NCI-H1105 treated with DMSO at 0.1 percent for 48 hours (cell line): ENCODE measurements at places on chromosomes 6 and 20.

GRCh38 chr20:13102237-13102636 lies 93.5 kb downstream of the SPTLC3 start:
- no peak for DNase-seq

DNA sequence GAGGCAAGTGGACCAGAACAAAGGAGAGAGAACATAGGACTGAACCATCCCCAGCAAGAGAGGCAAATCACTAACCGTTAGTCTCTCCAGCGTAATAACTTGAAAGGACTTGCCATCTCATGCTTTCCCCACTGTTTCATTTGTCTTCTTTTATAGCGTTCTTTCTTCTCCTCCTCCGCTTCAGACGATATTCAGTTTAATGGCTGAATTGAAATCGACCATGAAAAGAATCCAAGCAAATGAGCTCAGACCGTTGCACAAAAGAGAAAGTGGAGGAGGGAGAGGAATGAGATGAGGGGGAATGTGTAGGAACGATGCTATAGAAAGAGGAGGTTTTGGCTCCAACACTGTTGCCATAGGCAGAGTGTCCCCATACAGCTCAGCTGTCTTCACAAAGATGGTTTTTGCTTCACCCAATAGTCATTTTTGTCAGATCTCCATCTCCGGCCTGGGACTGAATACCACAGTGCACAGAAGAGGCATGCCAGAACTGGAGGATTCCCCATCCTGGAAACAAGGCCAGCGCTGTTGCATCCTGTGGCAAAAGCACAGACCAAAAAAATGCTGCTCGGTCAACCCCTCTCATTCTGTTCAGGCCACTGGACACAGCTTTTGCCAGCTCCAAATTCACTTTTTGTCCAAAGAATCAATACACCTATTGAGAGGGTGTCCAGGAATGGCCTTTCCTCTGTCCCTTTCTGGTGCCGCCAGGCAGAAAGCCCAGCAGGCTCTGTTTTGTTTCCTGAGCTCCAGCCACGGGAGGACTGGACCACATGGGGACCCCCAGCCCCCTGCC lies 176.1 kb downstream of the ID4 start:
- DNase-seq, result no peak

- DNase-seq, result peak; percentile 24
Observed at GRCh38 chr6:27582928-27583725, 110.2 kb upstream of the ZNF184 start.

DNA sequence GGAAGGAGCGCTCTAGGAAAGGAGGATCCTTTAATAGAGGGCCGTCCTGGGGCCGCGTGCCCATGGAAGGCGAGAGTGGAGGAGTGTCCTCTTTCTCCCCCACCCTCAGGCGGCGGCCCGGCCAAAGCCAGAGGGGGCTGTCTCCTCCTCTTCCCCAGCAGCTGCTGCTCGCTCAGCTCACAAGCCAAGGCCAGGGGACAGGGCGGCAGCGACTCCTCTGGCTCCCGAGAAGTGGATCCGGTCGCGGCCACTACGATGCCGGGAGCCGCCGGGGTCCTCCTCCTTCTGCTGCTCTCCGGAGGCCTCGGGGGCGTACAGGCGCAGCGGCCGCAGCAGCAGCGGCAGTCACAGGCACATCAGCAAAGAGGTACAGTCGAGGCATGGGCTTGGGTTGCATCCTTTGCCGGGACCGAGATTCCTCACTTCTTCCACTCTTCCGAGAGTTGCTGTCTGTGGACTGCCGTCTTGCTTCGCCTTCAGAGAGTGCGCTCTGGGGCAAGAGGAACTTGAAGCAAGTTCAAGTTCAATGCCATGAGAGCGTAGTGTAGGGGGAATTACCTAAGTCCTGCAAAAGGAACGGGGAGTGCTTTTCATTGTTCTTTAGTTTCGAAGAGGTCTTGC lies at the start of gene LAMA2:
Gene LAMA2 (plus strand): TSS at position 148 of the 621 bp plus-strand sequence. CDS start 108 bp downstream, at position 256.
- no peak for DNase-seq

DNA sequence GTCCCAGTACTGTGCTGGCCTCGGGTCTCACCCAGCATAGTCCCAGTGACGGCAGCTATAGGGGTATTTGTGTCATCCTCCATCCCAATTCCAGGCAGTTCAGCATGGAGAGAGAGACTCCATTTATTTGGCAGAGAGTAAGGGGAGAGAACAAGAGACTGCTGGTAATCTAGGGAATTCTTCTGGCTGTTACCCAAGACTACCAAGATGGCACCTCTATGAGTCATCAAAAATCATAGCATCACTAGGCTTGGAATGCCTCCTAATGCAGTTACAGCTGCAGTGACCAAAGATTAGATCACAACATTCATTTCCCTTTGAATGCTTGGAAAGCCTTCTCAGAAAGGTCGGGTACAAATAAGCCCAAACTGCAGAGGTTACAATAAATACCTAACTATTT lies 660.4 kb upstream of the FLRT3 start:
- no peak for DNase-seq

DNA sequence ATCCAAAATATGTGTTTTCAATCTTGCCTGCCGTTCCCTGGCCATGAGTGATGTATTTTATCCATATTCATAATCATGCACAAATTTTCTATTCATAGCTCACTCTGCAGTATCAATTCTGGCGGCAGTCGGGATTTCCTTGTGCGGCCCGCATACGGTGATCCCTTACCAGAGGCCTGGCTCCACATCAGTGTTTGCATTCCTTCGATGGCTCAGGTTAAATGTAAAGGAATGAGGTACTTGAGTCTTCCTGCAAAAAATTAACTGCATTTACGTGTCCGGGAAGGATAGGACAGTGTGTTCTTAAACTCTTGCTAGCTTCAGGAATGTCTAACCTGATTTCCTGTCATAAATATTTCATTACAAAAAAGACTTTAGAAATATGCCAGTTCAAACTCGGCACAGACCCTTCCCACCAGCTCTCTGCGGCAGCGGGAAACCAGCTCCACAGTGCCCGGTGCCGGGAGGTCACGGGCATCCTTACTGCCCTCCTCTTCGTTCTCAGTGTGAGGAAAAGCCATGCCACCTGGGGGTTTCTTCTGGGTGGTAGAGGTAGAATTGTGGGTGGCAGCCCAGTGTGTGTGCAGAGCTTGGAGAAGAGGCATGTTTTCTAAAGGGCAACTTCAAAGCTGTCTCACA lies 154.5 kb downstream of the MOXD1 start:
- DNase-seq, result no peak
